ENCODE measurements at places on chromosomes 1 and 21. TPM values are rescaled to one million over a fixed set of nuclear protein-coding genes. Genes with fewer than 3 reads are reported as not detected.

Gene NFASC
- 46.4 TPM for total RNA-seq

Gene CACYBP
- total RNA-seq: 266 TPM

Gene LRRC3
- 5.8 TPM for total RNA-seq

Gene FNBP1L
- total RNA-seq: 248 TPM

Gene CD247
- 4.8 TPM for total RNA-seq

Gene DMBX1
- total RNA-seq: 1.8 TPM

Gene MFSD2A
- 26.8 TPM for total RNA-seq

Gene TFF1
- not detected for total RNA-seq

Gene SMIM1
- total RNA-seq: 0.92 TPM

Gene SKI
- total RNA-seq: 20.3 TPM

Gene PRKAA2
- total RNA-seq: 39.9 TPM

Gene CXADR
- total RNA-seq: 370 TPM

Gene SPSB1
- total RNA-seq: 3.7 TPM

Gene NMNAT2
- total RNA-seq: 51.0 TPM

Gene CD244
- not detected for total RNA-seq

Gene SETDB1
- total RNA-seq: 51.0 TPM

Gene INSRR
- 0.46 TPM for total RNA-seq

Gene LAPTM5
- total RNA-seq: 10.1 TPM

Gene S100A1
- 2.1 TPM for total RNA-seq

Gene GBP4
- 1.8 TPM for total RNA-seq

Gene ST6GALNAC5
- total RNA-seq: 58.6 TPM

Gene KCNAB2
- 21.5 TPM for total RNA-seq

Gene EIF3I
- 107 TPM for total RNA-seq

Gene HRNR
- total RNA-seq: not detected

Gene TRIM67
- 29.3 TPM for total RNA-seq

Gene FMOD
- 0.92 TPM for total RNA-seq

Gene C1orf232
- total RNA-seq: not detected

Gene KRTAP12-2
- total RNA-seq: not detected

Gene SLC30A2
- not detected for total RNA-seq

Gene SPATA21
- total RNA-seq: not detected

Gene CNR2
- total RNA-seq: not detected

Gene KCNE1
- 0.46 TPM for total RNA-seq

Gene BCAN
- 219 TPM for total RNA-seq

Gene CCDC185
- total RNA-seq: 0.23 TPM

Gene ALX3
- 0.23 TPM for total RNA-seq

Gene FAM3B
- 0.69 TPM for total RNA-seq

Gene OR2T33
- not detected for total RNA-seq

Gene OR2T11
- not detected for total RNA-seq

Gene SAMSN1
- 10.1 TPM for total RNA-seq

Gene DDX59
- total RNA-seq: 21.7 TPM

Gene ESPN
- 0.92 TPM for total RNA-seq

Gene CLEC20A
- not detected for total RNA-seq

Gene OR6K3
- total RNA-seq: not detected

Gene GPR52
- total RNA-seq: 5.8 TPM

Gene S100A5
- total RNA-seq: not detected

Gene OVAAL
- total RNA-seq: not detected

Gene C1orf226
- total RNA-seq: 1.8 TPM

Gene MAP3K7CL
- 2.8 TPM for total RNA-seq

Gene TSACC
- not detected for total RNA-seq

Gene KRTAP13-2
- not detected for total RNA-seq

Gene CRP
- total RNA-seq: not detected

Gene MRPS14
- total RNA-seq: 57.7 TPM
